Epithelial cell of prostate (primary cell): ENCODE measurements at places on chromosomes 13 and 19.

DNA sequence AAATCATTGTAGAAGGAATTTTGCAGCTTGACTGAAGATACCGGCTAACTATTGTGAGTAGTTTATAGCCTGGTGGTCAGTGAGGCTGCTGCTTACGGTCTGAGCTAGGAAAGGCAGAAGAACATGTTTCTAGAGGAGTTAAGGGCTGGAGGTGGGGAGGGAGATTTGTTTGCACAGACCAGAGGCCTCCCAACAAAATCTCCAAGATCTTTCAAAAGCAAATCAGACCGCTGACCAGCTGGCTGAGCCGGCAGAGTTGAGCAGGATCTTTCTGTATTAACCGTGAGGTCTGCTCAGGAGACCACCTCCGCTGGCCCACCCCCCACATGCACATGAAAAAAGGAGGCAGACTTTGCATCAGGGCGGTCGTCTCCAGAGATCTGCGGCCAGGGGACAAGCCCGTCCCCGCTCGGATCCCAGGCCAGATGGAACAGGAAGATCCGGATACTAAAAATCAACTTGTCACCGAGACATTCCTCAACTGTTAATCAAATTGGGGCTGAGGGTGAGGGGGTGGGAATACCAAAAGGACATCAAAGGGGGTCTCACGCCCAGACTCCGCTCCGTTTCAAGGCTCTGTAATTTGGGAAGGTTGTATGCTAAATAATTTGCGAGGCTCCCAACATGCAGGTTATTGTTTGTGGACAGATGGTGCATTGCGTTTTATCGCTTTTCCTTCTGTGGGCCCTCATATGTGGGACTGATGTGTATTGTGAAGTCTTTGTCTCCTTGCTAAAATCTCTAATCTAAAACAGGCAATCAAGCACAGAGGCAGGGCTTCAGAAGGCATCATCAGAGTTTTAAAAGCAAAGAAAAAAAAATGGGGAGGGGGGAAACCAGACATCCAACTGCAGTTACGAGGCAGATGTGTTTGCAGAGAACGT lies 319.0 kb downstream of the ZNF536 start:
- DNase-seq = no peak

DNA sequence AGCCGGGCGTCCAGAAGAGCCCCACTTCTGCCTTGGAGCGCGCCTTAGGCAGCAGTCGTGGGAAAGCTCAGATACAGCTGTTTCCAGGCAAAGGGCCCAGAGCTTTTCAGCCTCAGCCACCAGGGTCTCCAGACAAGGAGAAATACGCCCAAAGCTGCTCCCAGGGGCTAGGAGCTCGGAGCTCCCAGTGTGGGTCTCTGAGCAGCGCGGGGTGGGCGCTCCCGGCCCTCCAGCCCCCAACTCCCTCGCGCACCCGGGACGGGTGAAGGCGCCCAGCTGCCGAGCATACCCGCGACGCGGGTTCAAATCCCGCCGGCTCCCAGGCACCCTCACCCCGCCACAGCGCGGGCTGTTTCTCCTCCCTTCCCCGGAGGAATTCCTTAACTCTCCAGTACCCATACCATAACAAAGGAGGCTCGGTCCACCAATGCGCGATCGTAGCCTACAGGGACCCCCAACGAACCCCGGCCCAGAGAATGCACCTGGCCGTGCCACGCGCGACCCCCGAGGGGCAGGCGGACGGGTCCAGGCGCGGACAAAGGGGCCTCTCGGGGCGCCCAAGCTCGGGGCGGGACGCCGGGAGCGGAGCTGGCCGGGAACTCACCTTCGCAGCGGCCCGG lies 507 bp downstream of the COL4A1 start:
- DNase-seq = no peak

DNA sequence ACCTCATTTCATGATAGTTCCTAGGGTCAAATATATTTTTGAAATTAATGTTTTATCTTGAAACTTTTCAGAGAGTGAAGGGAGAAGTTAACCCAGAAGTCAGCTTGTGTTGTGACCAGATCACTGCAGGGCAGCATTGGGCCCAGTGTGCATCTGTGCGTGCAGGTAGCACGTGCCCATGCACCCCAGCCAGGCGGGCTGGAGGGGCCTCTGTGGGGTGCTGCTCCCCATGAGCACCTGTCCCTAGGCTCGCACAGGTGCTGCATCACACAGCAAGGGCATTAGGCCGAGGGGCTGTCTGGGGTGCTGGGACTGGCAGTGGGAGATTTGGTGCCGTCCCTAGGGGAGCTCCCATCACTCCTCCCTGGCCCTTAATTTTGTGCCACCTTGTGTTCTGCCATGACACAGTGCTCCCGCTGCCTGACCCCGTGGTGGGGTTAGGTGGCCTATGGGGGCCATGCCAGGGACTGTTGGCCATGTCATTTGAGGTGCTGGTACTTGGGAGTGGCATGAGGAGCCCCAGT lies 13.1 kb downstream of the UPF1 start:
- DNase-seq = no peak

DNA sequence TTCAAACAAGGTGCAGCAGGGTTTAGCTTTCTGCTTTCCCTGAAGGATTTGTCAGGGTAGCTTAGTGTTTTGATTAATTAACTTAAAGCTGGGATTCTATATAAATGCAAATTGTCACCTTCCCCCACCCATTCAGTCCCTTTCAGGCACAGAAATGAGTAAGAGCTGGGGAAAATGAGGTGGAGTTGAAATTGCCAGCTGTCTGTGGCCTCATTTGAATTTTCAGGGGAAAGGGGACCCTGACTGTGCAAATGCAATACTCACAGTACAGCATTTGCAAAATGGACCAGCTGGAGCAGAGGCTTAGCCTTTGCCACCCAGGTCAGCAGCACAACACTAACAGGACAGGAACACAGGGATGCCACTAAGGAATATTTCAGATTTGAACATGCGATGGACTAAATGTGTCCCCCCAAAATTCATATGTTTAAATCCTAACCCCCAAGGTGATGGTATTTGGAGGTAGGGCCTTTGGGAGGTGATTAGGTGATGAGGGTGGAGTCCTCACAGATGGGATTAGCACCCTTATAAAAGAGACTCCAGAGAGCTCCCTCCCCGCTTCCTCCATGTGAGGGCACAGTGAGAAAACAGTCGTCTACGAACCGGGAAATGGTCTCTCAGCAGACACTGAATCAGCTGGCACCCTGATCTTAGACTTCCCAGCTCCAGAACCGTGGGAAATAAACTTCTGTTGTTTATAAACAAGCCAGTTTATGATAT lies 59.5 kb upstream of the CYSLTR2 start:
- no peak for DNase-seq

- no peak for DNase-seq
Measured at GRCh38 chr13:87537951-87538350, 133.2 kb upstream of the SLITRK5 start.

GRCh38 chr13:52713894-52714293 lies 25.7 kb downstream of the CNMD start:
- DNase-seq = no peak

- DNase-seq = no peak
Measured at GRCh38 chr13:107251341-107251740, 683.4 kb upstream of the ARGLU1 start.
